ENCODE measurements at places on chromosomes 7 and 10.

- DNase-seq: no peak
These were observed 74.1 kb downstream of the VIPR2 start for GRCh38 chr7:159070431-159071148.

DNA sequence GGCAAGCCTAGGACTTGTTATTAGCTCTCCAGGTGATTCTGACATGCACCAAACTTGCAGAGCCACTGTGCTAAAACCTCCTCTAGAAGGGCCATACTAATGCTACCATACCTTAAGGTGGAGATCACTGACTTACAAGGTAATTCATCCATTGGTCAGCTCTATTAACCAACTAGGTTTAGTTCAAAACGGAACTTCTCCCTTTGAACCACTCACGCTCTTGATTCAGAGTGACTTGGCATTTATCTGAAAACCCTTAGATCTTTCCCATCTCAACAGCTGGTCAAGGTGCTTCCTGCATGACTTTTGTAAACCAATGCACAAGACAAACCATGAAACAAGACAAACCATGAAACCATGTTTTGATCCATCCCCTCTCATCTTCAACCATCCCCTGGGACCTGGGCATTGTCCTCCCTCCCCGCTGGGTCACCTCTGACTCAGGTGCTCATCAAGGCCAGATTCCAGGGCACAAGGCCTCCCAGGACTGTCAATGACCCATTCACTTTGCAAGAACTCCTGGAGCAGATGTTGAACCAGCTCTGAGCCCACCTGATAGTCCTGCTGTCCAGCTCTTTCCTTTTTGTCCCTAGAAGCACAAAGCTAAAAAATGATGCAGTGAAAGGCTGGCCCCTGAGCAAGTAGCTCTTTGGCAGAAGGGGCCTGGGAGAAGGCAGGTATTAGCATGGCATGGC lies 18.8 kb downstream of the IMPDH1 start:
- DNase-seq: no peak

DNA sequence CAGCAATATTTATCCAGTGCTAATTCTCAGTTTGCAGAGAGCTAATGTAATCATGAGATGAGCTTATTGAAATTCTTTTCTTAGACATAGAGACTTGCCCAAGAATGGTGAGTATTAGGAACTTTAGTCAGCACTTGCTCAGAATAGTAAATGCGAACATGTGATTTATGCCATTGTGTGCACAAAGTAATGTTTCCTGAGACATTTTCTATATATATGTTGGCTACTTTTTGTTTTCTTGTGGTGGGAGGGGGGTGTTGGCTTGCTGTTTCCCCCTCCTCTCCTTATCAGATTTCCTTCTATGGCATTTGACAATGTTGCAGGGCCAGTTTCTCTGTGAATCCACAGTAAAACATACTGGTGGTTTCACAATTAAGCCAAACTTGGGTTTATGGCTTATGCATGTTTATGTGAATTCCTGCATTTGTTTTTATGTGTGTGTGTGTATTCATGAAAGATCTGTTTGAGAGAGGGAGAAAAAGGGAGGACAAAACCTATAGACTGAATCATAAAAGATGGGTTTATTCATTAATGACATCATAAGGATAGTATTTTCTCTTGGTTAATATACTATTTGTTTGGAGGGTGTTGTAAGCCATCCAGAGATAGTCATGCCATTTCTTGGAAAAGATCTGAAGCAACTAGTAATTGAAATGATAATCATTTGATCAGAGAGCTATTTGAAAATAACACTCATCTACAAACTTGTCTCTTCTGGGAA lies 36.3 kb downstream of the ARID5B start:
- DNase-seq: no peak

DNA sequence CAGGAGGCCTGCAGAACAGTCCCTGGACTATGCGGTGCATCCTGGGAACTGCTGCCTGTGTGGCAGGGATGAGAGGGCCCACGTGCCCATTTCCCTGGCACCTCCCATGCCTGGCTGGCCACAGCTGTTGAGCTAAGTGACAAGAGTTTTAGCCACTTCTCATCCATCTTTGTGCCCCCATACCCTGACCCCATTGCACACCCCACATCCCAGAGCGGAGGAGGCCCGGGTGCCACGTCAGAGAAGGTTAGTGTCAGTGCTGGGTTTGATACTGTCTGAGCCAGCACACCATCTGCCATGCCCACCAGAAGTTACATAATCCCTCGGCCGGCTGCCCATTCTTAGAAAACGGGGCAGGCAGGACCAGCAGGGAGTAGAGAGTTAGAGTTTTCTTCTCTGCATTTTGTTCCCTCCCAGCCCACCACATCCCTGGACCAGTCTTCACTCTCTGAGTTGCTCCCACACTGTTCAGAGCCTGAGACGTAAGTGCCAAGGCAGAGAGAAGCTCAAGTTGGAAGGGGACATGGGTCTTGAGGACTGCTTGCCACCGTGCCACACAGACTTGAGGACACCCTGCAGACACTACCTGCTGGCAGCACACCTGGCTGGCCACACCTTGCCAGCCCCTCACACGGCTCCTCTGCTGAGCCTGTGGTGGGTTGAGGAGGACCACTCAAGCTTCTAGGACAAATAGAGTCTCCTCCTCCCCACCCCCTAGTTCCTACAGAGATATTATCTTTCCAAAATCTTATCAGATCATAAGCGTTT lies 13.1 kb downstream of the UNC5B start:
- DNase-seq: no peak

GRCh38 chr7:106938803-106939202 lies 73.7 kb downstream of the PIK3CG start:
- DNase-seq: no peak

DNA sequence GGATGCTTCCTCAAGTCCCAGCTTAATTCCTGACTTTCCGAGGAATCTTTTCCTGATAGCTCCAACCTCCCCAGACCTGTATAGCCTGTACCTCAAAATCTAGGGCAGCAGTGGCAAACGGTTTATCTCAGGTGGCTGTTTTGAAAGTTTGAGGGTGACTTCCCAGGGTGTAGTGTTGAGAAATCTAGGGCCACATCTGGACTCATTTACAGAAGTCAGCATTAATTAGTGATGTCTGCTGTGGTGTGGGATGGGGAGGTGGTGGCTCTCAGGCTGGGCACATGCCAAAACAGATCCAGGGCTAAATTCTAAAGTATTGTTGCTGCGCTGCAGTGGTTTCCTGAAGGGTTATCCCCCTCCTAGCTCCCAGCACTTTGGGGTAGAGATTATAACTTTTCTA lies 38.0 kb downstream of the UNC5B start:
- DNase-seq: no peak

GRCh38 chr10:79562135-79562756 lies 2.0 kb upstream of the SFTPA2 start:
- DNase-seq: no peak

GRCh38 chr7:105218215-105218614 lies 170.5 kb downstream of the SRPK2 start:
- no peak for DNase-seq

DNA sequence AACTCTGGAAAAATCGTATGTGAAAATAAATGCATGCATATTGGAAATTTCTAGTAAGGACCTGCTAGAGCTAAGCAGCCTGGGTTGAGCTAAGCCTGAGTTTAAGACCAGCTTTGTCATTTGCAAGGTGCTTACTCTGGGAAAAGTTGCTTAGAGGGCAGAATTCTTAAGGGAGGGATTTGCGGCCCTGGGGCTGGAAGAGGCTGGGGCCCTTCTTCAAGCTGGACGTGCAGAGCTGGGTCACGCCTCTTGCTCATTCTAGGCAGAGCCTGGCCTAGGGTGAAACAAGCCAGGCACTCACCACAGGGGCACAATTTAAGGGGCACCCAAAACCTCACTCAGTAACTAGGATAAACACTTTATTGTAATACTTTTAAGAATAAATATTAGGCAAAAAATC lies 137.2 kb downstream of the ARHGAP22 start:
- no peak for DNase-seq

DNA sequence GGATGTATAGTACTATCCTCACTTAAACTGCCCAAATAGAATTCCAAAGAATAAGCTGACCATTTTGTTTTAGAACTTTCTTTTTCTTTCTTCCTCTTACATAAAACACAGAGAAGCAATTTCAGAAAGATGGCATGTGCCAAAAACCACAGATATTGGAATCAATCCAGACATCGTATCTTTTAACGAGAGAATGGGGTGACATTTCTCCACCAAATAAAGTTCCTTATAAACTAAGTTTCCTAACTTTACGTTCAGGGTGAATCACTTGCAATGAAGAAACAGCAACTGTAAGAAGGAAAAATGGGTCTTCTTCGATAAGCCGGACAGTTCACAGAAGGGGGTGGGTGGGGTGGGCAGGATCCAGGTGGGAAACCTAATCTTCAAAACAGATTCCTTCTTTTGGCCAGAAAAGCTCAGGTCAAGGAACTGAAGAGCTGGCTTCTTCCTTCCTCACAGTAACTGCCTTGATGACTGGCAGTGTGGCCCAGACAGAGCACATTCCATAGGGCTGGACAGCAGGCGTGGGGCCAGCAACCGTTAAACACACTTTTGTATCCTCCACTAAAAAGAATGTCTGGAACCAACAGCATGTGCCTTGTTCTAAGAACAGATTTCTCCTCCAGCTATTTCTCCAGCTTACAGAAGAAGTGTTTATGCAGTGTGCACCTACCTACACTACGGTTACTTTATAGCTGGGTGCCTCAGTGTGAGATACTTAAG lies 31.5 kb downstream of the CREB3L2 start:
- no peak for DNase-seq

DNA sequence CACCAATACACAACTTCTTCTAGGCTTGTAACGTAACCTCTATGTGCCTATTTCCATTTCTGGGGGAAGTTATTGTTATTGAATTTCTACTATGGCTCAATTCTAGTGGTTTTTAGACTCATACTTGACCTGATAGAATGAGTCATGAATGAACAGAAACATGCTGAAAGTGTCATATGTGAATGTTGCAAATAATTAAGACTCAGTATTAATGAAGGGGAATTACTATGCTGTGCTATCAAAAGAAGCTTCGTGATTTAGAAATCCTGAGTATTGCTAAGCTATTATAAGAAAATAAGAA lies 135.1 kb upstream of the ZWINT start:
- DNase-seq: no peak

GRCh38 chr7:89238156-89238555 lies 442.6 kb upstream of the TEX47 start:
- no peak for DNase-seq

- DNase-seq: no peak
These were observed 90.0 kb downstream of the SLIT1 start for GRCh38 chr10:97095701-97096260.

DNA sequence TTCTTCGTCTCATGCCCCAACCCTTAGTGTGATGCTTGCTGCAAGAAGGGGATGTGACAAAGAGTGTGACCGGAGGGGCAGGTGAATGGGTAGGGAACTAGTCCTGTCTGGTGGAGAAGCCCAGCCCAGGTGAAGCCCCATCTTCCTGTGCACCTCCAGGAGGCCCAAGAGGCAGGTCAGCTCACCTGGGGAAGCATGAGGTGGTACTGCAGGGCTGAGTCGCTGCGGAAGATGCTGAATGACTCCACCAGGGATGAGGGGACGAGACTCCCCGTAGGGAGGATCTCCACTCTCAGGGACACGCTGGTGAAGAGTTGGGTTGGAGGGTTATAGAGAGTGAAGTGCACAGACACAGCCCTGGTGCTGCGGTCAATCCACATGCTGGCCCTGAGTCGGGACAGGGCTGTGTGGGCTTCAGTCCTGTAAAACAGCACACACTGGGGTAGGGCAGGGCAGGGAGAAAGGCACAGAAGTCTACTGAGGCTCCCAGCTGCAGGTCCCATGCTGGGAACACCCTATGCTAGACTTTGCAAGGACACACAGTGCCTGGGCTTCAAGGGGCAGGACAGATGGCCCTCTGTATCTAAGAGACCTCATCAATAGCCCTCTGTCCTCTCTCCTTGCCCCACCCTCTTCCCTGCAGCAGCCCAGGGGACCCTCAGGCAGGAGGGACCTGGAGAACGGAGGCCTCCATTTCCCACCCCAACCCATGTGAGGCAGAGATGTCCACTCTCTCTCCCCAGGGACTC lies 136.5 kb downstream of the PKD1L1 start:
- DNase-seq: no peak

- no peak for DNase-seq
These were observed 35.4 kb downstream of the KLF6 start for GRCh38 chr10:3749600-3749999.

DNA sequence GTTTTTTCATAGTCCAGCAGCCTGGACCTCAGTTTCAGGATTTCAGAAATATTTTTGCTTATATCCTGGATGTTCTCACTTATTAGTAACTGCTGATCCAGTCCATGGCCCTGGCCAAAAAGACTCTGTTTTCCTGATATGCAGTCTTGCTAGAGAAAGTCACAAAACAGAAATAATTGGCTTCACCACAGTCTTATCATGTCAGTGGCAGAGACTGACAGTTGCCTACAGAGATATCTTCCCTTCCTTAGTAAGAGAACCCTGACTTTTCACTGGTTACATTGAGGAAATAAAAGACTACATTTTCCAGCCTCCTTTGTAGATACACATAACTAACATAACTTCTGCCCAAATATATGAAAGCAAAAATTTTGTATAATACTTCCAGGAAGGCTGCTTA lies 56.6 kb downstream of the AHR start:
- no peak for DNase-seq

DNA sequence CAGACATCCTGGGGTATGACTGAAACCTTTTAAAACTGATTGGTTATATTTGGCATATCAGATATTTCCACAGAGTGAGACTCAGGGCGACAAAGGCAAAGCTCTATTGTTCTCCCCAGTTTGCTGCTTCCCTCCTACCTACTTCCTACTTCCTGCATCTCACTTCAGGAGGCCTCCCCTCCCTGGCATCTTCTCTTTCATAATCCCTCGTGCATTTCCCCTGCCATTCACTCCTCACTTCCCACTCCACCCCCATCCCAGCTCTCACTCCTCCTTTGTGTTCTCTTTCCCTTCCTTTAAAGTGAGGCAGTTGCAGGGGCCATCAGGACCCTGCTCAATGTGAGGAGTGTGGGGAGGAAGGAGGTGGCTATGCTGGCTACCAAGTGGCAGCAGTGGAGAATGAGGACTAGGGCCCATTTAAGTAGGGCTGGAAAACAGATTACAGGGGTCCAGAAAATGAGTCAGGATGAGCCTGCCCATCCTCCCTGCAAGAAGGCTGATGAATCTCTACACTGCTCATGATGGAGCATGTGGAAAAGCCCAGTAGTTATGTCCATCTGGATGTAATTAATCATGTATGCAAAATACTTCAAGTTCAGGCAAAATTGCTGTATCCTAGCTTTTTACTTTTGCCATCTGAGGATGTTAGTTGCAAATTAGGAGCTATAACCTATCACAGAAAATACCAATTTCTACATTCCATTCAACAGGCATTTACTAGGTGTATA lies 311.8 kb upstream of the IMMP2L start:
- no peak for DNase-seq

GRCh38 chr7:44044315-44045225 lies at the start of gene DBNL:
TSS of gene DBNL (plus strand) at chr7:44044702. CDS start at chr7:44044738, 36 bp downstream.
- peak; percentile 85 for DNase-seq

DNA sequence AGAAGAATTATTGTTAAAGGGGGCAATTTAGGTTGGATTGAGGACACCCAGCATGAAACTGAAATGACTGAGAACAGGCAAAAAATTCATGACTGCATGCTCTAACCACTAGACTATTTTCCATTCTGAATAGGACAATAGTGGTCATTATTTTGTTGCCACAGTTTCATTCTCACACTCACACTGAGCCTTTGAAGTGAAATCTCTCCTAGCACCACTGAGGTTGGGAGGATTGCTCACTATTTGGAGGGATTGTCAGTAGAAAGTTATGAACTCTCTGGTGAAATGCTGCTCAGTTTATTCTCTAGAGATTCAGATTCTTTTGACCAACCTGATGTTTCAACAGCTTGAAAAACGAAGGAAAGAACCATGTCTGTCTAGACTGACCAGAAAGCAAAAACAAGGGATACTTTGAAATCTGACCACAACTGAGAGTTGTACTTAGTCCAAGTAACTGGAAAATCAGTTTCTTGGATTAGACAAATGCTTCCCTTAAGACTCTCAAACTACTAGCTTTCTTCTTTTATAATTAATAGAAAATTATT lies 191.2 kb downstream of the DYNC1I1 start:
- no peak for DNase-seq
